ENCODE measurements at places on chromosomes 11 and 22.
A peak's percentile ranks its signal among the peaks of the same experiment; 100 is the strongest.

DNA sequence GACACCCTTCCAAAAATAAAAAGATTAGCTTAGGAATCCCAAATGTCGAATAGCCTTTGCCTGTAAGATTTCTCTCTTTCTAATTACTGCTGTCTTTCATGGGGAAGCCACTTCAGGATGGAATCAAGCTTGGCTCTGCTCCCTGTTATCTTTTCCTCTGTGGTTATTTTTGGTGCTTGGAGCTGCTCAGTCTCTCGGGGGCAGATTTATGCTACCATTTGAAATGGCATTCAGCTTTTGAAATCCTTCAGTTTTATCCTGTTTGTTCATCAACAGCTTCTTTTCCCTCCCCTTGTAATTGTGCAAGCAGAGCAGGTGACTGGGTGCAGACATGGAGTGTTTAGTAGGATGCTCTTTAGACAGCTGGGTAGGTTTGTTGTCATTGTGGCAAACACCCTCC, 111.0 kb downstream of the DBX1 start:
- DNase-seq: no peak

DNA sequence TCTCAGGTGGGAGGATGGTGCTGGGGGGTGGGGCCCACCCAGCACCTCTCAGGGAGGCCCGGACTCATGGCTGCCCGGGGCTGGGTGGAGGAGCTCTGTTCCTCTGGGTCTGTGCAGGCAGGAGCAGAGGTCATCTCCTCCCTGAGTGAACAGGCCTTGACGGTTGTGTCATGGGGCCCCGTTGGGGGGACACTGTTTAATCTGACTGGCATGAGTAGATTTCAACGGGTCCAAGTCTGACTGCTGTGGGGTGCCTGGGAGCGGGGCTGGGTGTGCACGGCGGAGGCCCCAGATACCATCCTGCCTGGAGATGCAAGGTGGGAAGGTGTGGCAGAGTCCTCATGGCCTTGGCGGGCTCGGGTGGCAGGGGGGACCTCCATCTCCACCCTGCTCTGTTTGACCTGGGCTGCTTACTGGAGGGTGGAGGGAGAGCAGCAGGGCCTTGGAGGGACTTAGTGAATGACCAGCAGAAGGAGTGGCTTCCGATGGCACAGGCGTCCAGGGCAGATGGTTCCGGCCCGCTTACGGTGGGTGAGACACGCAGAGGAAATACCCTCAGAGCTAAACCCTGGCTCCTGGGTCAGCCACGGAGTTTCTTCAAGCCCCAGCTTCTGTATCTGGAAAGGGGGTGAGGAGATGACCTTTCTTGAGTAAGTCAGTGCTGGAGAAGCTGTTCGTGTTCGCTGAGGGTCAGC, 48.7 kb downstream of the SMIM38 start:
- no peak for DNase-seq

DNA sequence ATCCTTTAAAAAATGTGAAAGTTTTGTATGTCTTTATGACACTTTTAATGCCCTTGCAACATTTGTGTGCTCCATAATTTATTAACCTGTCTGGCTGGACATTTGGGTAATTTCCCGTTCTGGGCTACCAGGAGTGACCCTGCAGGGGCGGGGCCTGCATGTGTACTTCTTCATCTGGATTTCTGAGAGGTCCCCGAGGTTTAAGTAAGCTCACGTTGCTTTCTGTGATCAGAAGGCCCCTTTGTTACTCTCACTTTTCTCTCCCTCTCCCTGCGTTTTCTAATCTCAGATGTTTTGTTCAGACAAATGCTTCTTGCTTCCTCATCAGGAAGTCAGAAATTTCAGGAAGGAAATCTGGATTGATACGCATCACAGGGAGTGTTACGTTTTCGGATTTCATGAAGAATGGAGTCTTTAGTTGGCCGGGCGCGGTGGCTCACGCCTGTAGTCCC, 78.9 kb upstream of the CRYBB3 start:
- DNase-seq: no peak

- DNase-seq: no peak
Observed at GRCh38 chr11:117868815-117869561, 7.5 kb downstream of the FXYD6 start.

DNA sequence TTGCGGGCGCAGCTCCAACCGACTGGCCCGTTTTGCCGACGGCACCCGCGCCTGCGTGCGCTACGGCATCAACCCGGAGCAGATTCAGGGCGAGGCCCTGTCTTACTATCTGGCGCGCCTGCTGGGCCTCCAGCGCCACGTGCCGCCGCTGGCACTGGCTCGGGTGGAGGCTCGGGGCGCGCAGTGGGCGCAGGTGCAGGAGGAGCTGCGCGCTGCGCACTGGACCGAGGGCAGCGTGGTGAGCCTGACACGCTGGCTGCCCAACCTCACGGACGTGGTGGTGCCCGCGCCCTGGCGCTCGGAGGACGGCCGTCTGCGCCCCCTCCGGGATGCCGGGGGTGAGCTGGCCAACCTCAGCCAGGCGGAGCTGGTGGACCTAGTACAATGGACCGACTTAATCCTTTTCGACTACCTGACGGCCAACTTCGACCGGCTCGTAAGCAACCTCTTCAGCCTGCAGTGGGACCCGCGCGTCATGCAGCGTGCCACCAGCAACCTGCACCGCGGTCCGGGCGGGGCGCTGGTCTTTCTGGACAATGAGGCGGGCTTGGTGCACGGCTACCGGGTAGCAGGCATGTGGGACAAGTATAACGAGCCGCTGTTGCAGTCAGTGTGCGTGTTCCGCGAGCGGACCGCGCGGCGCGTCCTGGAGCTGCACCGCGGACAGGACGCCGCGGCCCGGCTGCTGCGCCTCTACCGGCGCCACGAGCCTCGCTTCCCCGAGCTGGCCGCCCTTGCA, 1.0 kb downstream of the FJX1 start:
- DNase-seq: no peak

- DNase-seq: peak; percentile 79
Observed at GRCh38 chr11:46983598-46983997, 47.0 kb downstream of the CSTPP1 start.

- no peak for DNase-seq
Observed at GRCh38 chr22:36540867-36541642, 12.1 kb upstream of the EIF3D start.

DNA sequence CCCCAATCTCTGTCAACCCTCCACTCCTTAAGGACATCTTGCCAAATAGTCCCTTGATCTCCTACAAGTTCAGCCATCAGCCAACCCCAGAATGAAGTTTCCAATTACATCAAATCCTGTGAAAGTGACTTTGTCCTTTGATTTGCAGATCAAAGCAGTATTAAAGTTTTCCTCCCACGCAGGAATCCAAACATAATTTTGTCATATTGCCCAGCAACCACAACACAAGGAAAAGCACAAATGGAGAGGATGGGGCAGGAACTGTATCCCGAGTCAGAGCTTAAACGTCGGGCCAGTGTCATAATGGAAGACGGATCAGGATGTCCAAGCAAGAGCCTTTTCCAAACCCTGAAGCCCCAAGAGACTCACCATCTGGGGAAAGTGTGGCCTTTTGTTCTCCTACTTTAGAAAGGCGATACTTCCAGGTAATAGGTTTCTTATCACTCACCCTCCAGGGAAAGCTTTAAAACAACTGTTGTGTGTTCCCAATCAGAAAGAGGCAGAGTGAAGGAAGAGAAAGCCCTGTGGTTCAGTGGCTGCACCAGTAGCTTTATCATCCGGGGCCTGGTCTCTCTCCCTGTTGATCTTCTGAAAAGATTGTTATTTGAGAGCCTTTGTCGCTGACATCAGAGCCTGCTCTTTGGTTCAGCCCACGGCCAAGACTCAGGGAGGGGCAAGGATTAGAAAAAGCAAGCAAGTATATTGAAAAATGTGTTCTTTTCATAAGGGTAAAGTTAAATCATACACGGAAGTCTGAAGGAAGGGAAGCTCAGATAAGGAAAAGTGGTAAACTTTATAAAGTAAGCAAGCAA, 41.7 kb downstream of the EXPH5 start:
- no peak for DNase-seq

DNA sequence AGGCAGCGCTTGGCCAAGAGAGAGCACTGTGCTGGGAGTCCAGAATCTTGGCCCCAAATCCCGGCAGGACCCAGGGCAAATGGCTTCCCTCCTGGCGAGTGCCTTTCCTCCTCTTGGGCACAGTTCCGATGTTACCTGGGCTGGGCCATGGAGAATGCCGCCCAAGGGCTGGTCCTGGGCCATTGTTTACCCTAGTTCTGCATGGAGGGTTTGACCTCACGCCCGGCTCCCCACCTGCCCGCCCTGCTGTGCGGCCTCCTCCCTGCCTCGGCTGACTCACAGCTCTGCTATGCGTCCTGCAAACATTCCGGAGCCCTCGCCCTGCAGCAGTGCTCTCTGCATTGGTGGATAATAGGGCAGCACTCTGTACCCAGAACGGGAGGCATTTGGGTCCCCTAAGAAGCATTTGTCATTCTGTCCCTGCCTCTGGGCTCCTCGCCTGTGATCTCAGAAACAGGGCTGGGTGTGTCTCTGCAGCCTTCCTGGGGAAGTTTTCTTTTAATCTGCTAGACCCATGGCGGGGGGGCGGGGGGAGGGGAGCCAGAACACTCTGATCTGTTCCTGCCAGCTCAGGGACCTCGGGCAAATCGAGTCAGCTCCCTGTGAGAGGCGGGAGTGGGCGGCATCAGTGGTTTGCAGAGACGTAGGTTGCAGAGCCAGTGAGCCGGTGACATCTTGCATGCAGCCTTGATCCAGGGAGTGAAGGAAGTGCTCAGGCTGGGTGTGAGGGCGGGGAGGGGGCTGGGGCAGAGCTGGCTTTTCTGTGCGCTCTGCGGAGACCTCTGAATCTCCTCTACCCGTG, 32.9 kb upstream of the SMIM38 start:
- DNase-seq: no peak

GRCh38 chr11:134678744-134679143, 266.7 kb upstream of the B3GAT1 start:
- DNase-seq: no peak

- no peak for DNase-seq
Observed at GRCh38 chr22:42724062-42724461, 3.4 kb upstream of the A4GALT start.

DNA sequence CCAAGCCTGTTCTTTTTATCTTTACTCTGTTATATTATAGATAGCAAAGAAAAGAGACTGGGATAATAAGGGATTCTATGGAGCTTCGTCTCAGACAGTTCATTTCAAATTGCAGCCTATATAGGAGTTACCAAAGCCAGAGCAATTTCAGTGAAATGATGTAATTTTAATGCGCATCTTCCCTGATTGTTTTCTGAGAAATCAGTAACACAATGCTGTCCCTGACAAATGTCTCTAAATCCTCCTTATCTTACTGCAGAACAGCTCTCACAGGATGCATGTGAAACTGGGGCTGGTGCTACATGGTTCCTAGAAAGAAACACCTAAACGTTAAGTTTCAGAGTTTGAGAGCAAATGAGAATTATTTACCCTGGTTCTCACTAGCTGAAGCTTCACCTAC, 467.9 kb upstream of the ANO3 start:
- no peak for DNase-seq

DNA sequence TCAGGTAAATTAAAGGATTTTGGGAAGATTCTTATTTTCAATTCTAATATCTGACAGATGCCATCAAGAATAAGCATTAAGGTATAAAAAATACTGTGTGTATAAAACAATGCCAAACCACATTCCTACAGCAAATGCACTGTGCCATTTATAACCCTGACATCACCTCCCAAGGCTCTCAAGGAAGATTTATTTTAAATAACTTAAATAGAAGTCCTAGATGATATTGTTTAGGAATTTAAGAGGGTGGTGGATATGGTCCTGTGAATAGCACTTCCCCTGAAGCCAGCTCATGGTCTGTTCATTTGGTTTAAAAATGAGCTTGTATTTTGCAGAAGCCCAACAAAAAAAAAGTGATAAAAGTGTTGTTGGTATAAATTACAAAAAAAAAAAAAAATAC, 32.1 kb downstream of the PPIL2 start:
- no peak for DNase-seq

GRCh38 chr22:27131346-27131745, 474.0 kb downstream of the MIAT start:
- DNase-seq: no peak

DNA sequence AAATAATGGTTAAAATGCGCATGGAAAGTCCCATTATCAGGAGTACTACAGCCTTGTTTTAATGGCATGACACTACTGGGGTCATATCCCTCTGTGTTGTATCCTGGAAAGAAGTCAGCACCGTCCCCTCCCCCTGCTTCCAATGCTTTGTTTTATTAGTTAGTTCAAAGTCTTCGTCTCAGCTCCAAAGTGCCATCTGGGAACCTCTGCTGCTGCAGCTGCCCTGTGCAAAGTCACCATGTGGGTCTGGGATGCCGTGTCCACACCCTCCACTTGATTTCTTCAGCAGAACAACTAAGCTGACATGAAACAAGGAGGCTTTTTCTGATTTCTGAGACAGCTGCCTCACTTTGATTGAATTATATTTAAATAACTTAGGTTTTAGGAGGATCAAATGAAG, 29.5 kb upstream of the NCAM1 start:
- no peak for DNase-seq

DNA sequence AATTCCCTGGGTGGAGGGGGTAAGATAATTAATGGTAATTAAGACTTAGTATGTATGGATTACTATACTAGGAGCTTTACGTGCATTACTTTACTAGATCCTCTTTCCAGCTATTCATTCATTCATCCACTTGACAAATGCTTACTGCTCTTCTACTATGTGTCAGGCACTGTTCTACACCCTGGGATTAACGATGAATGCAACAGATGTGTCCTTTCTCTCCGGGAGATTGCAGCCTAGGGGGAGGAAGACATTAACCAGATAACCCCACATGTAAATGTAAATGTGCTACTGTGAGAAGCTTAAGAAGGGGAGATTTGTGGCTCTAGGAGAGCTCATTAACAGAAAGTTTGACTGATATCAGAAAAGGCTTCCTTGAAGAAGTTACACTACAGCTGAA, 1.7 kb downstream of the ANKK1 start:
- DNase-seq: no peak

DNA sequence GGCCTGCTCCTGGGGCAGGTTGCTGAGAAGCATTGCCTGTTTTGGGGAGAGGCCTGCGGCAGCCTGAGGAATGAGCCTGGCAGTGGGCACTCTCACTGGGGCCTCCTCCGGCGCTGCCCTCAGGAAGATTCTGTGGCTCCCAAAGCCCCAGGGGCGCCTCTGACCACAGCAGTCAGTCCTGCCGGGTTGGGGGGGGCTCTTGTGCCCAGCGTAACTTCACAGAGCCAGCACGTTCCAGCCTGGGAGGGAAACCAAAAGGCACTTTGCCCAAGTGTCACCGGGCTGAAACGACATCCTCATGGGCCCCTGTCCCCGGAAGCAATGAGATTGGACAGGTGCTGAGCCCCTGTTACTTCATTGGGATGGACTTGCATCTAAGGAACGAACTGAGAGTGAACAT, 4.3 kb upstream of the LRP5 start:
- no peak for DNase-seq
